BJ (cell line): ENCODE measurements at places on chromosomes 3 and 15.

- DNase-seq, result no peak
Measured at GRCh38 chr3:179182902-179183301, 34.7 kb downstream of the PIK3CA start.

DNA sequence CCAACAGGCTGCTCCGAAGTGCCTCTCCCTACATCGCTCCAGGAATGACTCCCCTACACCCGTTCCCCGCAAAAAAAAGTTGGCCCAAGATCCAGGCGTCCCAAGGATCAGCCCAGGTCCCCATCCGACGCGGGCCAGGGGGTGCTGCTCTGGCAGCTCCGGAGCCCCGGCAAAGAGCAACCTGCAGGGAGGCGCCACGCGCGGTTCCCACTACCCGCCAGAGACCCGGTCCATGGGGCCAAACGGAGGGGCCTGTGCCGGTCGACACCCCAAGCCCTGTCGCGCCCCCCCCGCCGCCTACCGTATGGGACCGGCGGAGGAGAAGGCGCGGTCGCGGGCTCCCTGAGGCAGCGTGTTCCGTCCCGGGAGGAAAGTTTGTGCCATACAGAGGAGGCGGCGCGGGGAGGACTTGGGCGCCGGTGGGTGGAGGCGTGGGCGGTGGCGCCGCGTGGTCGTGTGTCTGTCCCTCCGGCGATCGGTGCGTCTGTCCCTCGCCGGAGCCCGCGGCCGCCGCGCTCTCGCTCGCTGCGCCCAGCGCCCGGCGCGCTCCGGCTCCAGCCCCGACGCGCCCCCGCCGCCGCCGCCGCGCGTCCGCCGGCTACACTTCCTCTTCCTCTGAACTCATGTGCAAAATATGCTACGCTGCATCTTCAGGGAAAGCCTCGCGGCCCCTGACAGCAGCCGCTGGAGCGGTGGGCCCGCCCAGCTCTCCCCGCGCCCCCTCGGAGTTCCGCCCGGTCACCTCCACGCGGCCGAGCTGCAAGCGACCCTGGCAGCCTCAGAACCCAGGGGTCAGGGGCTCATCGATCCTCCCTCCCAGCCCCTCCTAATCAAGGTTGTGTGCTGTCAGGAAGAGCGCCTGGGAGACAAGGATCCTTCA lies at the start of gene RFTN1:
TSS of gene RFTN1 (minus strand) at position 559 of the 880 bp plus-strand sequence. CDS start 19,830 bp downstream, outside the sequence.
- DNase-seq, result no peak

DNA sequence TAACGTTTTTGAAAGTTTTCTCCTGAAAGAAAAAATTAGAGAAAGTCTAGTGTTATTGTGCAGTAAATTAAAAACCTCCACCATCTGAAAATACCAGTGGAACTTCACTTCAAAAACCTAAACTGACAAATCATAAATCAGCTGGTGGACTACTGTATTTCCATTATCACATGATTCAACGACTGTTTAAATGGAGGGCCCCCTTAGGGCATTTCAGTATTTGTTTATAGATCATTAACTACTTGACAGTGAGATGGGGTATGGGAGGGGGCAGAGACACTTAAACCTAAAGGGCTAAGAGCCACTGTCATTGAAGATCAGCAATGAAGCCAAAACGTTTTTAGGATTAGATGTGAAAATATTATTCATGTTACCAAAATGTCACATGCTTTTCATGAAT lies 8.8 kb upstream of the C15orf61 start:
- no peak for DNase-seq

DNA sequence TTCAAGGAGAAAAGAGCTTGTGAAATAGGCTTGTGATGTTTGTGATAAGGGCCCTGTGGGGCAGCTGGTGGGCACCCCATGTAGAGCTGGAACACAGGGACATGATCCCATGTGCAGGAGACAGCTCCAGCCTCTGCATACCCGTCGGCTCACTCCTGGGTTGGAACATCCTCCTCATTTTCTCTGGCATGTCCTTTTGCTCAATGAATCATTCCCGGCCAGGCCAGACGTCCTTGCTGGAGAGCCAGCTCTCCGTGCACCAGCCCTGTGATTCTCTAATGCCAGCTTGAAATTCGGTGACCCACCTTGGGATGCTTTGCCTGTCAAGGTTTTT lies 77.3 kb downstream of the SMAD3 start:
- no peak for DNase-seq

- DNase-seq, result no peak
Measured at GRCh38 chr3:4582624-4583023, 89.5 kb downstream of the ITPR1 start.

DNA sequence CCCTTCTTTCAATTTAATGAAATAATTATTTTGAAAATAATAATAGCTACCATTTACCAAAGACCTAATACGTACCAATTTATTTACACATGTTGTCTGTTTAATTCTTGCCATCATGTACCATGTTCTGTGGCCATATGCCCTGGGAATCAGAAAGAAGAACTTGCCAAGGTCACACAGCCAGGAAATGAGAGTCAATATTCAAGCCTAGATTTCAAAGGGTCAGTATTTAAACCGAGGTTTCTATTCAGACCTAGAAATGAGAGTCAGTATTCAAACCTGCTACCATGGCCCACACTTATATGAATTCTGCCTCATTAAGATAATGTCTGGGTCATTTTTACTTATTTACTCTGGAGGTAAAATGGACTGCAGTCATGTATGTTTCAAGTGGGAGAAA lies 103.6 kb upstream of the TBL1XR1 start:
- no peak for DNase-seq

GRCh38 chr3:17730318-17730967 lies 12.0 kb downstream of the TBC1D5 start:
- no peak for DNase-seq

GRCh38 chr3:117545484-117545883 lies 835.9 kb downstream of the TUSC7 start:
- no peak for DNase-seq

DNA sequence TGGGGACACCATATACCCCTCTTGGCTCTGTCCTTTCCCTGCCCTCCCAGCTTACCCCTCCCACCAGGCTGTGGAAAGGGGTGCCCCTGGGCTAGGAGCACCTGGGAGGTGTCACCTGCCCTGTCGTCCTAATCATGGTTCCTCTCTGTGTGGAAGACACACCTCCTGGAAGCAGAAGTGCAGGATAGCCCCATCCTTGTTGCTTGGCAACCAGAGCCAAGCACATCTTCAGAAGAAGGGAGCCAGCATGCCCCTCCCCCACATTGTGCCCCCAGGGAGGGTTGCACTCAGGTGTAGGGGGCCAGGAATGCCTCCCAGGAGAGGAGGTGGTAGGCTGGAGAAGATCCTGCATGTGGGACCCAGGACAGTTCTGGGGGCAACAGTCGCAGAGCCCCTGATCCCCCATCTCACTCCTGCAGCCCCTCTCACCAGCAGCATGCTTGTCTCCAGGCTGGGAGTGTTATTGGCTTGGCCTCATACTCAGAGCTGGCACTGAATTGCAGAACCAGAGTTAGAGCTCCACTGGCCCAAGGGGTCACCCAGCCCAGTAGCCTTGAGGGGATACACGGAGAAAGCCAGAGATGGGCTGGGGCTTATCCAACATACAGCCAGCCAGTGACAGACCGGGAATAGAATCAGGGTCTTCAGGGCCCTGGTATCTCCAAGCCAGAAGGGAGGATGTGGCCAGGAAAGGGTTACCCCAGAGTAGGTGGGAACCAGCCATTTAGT lies 8.4 kb downstream of the RAB6B start:
- DNase-seq, result no peak

DNA sequence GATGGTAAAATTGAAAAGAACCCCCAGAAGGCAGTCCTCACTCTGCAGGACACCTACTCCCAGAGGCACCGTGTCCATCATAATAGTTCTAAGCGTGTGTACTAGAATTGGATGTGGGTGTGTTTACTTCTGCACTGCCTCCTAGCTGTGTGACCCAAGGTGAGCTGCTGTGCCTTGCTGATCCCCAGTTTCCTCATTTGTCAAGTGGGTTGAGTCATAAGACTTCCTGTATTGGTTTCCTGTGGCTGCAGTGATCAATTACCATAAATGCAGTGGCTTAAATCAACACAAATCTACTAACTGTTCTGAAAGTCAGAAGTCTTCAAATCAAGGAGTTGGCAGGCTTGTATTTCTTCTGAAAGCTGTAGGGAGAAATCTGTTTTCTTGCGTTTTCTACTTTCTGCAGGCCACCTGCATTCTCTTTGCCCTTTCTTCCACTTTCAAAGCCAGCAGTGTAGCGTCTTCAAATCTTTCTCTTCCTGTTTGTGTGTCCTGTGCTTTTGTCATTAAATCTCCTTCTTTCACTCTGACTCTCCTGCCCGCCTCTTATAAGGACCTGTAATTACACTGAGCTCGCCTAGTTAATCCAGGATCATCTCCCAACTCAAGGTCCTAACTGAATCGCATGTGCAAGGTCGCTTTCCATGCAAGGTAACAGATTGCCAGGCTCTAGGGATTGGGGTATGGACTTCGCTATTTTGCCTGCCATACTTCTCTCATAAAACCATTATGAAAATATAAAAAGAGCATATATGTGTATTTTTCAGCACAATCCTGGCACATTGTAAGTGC lies 59.0 kb downstream of the RORA start:
- DNase-seq, result no peak

GRCh38 chr3:134328846-134329245 lies 45.4 kb downstream of the AMOTL2 start:
- no peak for DNase-seq

DNA sequence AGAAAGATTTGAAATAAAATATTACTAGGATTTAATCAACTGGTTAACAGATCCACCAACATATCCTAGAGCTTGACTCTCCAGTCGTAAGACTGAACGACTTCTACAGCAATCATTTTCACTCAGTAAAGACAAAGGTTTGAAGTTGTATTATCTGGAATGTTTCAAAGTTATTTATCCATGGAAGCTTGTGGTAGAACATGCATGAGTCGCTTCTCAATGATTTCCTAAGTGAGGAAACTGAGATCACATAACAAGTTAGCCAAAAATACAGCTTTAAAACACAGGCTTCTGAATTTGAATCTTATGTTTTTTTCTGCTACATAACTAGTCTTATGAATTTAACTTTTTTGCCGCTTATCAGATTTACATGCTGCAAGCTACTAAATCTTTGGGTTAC lies 241.8 kb downstream of the FOXP1 start:
- DNase-seq, result peak; percentile 63

DNA sequence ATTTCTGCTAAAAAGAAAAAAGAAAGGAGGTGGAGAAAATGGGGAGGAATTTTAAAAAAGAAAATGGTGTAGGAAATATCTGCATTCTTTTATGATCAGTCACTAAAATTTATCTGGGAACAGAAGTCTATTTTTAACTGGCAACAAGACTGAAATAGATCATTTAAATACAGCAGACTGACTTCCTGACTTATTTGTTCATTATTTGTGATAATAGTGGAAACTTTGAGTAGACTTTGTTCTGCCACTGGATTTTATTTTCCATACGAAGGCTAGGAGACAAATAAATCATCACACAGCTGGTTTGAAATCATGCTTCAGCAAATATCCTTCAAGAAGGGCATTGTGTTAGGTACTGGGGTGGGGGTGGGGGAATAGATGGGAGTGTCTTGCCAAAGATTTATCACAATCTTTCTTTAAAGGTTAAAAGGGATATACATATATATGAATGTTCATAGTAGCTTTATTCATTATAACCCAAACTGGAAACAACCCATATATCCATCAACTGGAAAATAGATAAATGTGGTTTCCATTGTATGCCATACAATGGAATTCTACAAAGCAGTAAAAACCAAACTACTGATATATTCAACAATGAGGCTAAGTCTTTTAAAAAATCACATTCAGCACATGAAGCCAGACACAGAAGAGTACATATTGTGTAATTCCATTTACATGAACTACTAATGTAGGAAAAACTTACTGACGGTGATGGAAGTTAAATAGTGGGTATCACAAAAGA lies 4.7 kb upstream of the CLASP2 start:
- no peak for DNase-seq

- DNase-seq, result no peak
Measured at GRCh38 chr15:56934269-56934668, 15.8 kb downstream of the TCF12 start.

DNA sequence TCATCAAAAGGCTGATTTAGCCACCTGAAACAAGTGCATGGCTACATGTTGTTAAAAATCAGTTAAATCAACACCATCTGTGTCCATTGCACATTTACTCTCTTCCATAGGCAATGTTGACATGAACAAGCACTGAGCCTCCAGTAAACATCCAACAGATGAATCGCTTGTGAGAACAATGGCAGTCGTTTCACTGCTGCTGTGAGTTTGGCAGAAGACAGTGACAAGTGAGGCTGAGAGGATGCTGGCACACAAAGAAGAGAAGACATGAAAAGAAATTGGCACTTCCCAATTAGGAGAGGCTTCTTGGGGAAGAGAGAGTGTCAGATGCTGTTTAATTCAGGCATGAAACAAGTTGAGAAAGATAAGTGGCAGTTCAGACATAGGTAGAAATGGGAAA lies 227.4 kb upstream of the STT3B start:
- DNase-seq, result no peak

GRCh38 chr3:124602980-124603627 lies 127.1 kb upstream of the UMPS start:
- no peak for DNase-seq

DNA sequence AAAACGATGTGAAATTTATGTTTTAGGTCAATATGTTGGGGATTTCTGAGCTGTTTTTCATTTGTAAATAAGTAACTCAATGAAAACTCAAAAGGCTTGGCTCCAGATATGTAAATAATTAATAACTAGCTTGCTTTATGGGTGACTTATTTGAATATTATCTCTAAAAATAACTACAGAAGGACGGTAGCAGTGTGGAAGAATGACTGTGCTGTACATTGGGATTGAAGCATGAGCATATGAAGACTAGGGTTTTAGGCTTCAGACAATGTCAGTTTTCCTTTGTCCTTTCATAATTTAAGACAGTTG lies 343.9 kb downstream of the GRM7 start:
- no peak for DNase-seq

- DNase-seq, result no peak
Measured at GRCh38 chr15:100123611-100124010, 218.2 kb downstream of the ADAMTS17 start.

DNA sequence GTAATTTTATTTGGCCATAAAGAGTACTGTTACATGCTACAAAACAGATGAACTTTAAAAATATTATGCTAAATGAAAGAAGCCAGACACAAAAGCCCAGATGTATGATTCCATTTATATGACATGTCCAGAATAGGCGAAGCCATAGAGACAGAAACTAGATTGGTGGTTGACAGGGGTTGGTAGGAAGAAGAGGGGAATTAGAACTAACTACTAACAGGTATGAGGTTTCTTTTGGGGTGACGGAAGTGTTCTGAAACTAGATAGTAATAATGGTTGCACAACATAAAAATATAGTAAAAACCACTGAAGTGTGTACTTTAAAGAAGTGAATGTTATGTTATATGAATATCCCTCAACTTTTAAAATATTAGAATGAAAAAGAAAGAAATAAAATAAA lies 66.1 kb downstream of the GBE1 start:
- no peak for DNase-seq

DNA sequence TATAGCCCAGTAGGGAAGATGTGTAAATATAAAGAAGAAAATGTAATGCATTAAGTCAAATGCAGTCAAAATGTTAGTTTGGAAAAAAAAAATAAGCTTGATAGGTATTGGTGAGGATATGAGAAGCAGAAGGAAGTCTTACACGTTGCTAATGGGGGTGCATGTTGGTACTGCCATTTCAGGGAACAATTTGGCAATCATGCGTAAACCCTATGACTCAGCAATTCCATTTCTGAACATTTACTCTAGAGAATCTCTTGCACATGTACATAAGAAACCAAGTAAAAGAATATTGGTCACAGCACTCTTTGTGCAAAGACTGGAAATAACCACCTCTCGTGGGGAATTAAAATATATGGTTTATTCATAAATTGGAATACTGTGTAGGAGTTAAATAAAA lies 35.5 kb upstream of the TIMP4 start:
- peak; percentile 51 for DNase-seq
